Vein endothelial cell (primary cell): ENCODE measurements at places on chromosomes 12 and 14. TPM values are rescaled to one million over a fixed set of nuclear protein-coding genes. Genes with fewer than 3 reads are reported as not detected.

ALG10 gene
- total RNA-seq = 13.6 and 14.7 TPM in 2 replicates

HOXC10 gene
- not detected in 2 replicates for total RNA-seq

MDGA2 gene
- total RNA-seq = not detected in 2 replicates

PLCZ1 gene
- total RNA-seq = 0.38 TPM in 1 of 2 replicates, not detected in the other

IL22 gene
- total RNA-seq = not detected in 2 replicates

SYNDIG1L gene
- not detected in 2 replicates for total RNA-seq

IL25 gene
- total RNA-seq = not detected in 2 replicates

KRT72 gene
- total RNA-seq = not detected in 2 replicates

CMTM5 gene
- not detected in 2 replicates for total RNA-seq

CCDC60 gene
- not detected in 2 replicates for total RNA-seq

DNAJC22 gene
- 0.29 and 0.65 TPM in 2 replicates for total RNA-seq

EMP1 gene
- 127 and 448 TPM in 2 replicates for total RNA-seq

RAB3IP gene
- total RNA-seq = 11.1 and 18.5 TPM in 2 replicates

AHNAK2 gene
- total RNA-seq = 55.2 and 76.0 TPM in 2 replicates

GUCY2C gene
- not detected in 2 replicates for total RNA-seq

KRT80 gene
- total RNA-seq = 2.4 and 7.2 TPM in 2 replicates

PRICKLE1 gene
- 21.9 and 23.5 TPM in 2 replicates for total RNA-seq

BEGAIN gene
- 0.10 TPM in 1 of 2 replicates, not detected in the other for total RNA-seq

VWF gene
- total RNA-seq = 1,356 and 2,070 TPM in 2 replicates

C12orf50 gene
- not detected in 2 replicates for total RNA-seq

CGRRF1 gene
- total RNA-seq = 12.1 and 12.4 TPM in 2 replicates

SYCP3 gene
- 0.33 and 0.67 TPM in 2 replicates for total RNA-seq

CBLN3 gene
- total RNA-seq = 1.2 and 1.3 TPM in 2 replicates

GPRC5A gene
- total RNA-seq = 5.0 and 11.1 TPM in 2 replicates

SLCO1A2 gene
- 0.33 TPM in 1 of 2 replicates, not detected in the other for total RNA-seq

DPPA3 gene
- total RNA-seq = not detected in 2 replicates

PPP4R4 gene
- not detected in 2 replicates for total RNA-seq

KRT85 gene
- not detected in 2 replicates for total RNA-seq

ABCD2 gene
- total RNA-seq = not detected in 2 replicates

LRTM2 gene
- total RNA-seq = 0.10 TPM in 1 of 2 replicates, not detected in the other

REM2 gene
- total RNA-seq = not detected in 2 replicates

DHRS4 gene
- total RNA-seq = 31.7 and 35.9 TPM in 2 replicates

FOXN3 gene
- total RNA-seq = 37.5 and 47.4 TPM in 2 replicates

PCED1B gene
- total RNA-seq = 0.33 and 0.38 TPM in 2 replicates

ZBTB1 gene
- total RNA-seq = 52.5 and 55.5 TPM in 2 replicates

GPR132 gene
- total RNA-seq = not detected in 2 replicates

MYF6 gene
- not detected in 2 replicates for total RNA-seq

ITGA7 gene
- 0.48 TPM in 1 of 2 replicates, not detected in the other for total RNA-seq
